ENCODE measurements at places on chromosomes 7 and 10.

DNA sequence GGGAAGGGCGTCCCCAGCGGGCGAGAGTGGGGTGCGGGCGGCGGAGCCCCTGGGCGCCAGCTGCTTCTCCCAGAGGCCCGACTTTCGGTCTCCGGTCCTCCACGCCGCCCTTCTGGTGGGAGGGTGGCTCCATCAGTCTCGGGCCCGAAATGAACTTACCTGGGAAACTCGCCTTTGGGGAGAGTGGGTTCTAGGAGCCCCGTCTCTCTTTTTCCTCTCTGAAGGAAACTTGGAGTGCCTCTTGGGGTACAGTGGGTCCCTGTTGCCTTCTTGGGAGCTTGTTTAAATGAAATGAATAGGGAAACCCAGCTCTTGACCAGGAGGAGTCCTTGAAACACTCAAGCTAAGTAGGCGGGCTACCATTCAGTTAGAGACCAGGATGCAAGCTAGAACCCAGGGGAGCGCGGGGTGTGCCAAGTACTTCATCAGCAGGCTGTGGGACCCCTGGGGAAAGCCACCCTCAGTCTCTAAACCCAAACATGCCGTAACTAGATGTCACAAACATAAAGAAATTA lies 1.3 kb downstream of the SLC26A4 start:
- peak; percentile 18 for DNase-seq

DNA sequence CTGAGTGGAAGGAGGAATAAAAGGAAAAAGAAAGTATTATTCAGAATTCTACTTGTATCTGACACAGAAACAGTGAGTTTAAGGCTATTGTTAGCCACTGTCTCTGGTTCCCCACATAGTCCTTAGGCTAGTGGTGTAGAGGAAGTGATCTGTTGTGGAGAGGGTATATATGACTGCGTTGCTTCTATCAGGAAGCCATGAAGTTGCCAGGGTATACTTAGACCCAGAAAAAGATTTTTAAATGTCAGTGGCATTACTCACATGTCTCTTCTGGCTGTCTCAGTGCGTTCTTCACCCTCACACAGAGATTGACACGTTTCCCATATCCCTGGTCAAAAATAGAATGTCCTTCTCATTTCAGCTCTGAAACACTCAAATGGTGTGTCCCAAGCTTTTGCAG lies 72.7 kb downstream of the SEM1 start:
- DNase-seq, result no peak

- DNase-seq, result no peak
These were observed 69.9 kb upstream of the FGL2 start for GRCh38 chr7:77269360-77270093.

DNA sequence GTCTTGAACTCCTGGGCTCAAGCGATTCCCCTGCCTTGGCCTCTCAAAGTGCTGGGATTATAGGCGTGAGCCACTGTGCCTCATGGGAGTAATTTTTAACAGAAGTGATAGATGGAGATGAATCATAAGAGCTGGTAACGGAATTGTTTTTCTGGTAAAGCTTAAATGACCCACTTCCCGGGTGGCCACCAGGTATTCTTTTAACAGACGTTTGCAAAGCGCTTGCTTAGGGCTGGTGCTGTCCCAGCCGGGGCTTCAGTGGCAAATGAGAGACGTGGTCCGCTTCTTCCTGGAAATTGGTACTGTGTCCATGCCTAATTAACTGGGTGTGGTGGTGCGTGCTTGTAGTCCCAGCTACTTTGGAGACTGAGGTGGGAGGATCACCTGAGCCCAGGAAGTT lies 23.5 kb downstream of the CAMK1D start:
- no peak for DNase-seq

GRCh38 chr7:107746006-107746405 lies 2.1 kb downstream of the CBLL1 start:
- no peak for DNase-seq

DNA sequence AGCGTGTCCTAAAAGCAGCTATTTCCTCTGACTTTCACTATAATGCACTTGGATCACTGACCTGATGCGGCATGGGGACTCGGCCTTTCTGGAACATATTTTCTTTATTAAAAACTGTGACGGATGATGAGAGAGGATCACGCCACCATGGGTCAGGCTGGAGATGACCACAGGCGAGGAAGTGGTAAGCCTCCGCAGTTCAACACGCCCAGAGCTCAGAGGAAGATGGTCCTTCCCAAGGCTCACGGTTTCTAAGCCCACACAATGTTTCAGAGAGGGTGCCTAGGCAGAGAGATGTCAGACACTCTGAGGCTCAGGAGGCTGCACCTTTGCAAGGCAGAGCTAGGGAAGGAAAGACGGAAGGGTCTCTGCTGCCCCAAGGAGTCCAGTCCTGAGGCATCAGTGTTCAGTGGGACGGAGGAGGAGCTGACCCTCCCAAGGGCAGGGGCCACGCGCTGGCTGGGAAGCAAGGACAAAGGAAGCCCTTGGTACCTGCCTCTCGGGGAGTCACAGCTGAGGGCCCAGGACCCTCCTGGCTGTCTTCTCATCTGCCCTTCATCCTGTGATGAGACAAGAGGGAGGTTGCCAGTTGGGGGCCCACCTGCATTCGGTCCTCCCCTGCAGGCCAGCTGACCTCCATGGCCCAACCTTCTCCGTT lies 9.5 kb downstream of the CHST15 start:
- DNase-seq, result no peak

GRCh38 chr7:99099499-99100077 lies 44.3 kb downstream of the SMURF1 start:
- no peak for DNase-seq

DNA sequence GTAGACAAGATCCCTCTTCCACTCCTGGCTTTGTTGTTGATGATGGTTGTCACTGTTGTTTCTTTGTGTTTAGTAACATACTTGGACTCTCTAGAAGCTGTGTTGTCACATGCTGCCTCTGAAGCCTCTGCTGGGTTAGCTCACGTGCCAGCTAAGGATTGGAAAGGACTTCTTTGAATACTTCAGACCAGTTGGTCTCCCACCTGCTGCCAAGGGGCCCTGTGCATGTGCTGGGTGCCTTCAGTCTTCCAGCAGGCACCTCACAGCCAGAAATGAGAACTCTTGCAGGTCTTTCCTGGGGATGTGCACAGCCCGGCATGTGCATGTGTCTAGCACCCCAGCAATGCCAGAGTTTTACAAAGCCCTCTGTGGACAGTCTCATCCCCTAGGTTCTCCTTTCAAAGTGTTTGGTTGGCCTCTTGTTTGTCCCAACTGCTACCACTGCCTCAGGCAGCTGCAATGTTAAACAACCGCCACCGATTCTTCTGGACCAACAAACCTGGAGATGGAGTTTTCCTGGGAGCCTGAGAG lies 21.7 kb upstream of the NCAPG2 start:
- no peak for DNase-seq

GRCh38 chr10:117500456-117500855 lies 42.1 kb upstream of the EMX2 start:
- no peak for DNase-seq

DNA sequence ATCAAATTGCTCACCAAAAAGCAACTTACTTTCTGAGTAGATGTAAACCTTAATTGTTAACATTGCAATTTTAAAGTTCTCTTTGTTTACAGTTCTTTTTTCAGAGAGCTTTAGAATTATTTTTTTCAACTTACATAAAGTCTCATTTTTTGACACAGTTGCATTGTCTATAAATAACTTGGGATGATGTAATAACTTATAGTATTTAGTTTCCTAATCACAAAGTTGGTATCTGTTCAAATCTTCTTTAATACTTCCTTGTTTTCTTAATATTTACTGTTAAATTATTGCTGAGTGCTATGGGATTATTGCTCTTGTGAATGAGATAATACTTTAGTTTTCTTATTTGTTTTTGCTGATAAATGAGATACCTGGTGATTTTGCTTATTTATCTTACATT lies 18.9 kb upstream of the SUV39H2 start:
- no peak for DNase-seq

GRCh38 chr7:2633538-2634266 lies 1.9 kb downstream of the TTYH3 start:
- no peak for DNase-seq

DNA sequence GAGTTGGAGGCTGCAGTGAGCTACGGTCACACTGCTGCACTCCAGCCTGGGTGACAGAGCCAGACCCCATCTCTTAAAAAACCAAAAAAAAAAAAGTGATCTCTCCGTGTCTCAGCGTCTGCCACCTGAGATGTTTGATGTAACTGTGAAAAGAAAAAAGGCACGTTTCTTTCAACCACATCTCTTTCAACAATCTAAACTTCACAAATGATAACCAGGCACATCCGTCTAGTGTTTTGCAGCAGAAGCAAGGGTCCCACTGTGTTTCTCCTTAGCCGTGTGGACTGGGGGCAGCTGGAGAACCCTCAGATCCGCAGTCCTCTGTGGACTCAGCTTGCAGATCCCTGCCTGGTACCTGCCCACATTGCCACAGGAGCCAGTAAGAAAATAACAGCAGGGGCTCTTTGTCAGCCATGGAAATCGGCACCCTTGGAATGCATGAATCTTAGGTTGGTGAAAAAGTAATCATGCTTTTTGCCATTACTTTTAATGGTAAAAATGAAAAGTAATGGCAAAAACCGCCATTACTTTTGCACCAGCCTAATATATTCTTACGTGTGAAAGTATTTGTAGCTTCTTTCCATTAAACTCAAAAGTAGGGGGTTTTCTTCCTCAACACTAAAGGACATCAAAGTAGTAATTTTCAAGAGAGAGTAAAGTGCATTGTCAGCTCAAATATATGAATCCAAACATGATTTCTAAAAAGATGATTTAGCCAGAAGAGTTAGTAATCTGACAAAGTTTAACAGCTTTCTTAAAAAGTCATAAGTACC lies 276.5 kb downstream of the CCDC3 start:
- no peak for DNase-seq

All from SK-N-DZ (cell line).